ENCODE measurements at places on chromosomes 4 and X.
A peak's percentile ranks its signal among the peaks of the same experiment; 100 is the strongest.

GRCh38 chrX:24215272-24215671 lies 65.7 kb downstream of the ZFX start:
- no peak for DNase-seq

DNA sequence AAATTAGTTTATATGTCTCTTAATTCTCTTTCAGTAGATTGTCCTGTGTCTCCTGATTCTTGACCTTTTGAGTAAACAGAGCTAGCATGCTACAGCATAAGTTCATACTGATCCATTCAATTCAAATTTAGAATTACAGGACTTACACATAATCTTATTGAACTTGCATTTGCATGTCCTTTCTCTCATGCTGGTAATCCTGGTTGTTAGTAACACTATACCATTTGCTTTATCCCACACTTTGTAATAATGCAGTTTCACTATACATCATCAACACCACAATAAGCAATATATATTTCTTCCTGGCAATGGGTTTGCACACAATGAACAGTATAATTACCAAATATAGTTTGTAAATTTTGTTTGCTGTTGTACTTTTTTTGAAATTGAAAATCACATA lies 937.2 kb upstream of the GRID2 start:
- no peak for DNase-seq

DNA sequence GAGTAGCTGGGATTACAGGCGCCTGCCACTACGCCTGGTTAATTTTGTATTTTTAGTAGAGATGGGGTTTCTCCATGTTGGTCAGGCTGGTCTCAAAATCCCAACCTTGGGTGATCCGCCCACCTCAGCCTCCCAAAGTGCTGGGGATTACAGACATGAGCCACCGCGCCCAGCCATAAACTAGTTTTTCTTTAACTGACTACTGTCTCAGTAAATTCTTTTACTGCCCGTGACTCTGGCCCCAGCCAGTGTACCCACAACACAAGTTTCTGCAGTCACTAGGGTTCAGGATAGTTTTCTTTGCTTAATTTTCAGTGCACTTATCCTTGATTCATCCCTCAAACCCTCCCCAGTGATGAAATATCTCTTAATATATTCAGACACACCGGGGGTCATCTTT lies 8.3 kb downstream of the SHROOM2 start:
- DNase-seq = no peak

DNA sequence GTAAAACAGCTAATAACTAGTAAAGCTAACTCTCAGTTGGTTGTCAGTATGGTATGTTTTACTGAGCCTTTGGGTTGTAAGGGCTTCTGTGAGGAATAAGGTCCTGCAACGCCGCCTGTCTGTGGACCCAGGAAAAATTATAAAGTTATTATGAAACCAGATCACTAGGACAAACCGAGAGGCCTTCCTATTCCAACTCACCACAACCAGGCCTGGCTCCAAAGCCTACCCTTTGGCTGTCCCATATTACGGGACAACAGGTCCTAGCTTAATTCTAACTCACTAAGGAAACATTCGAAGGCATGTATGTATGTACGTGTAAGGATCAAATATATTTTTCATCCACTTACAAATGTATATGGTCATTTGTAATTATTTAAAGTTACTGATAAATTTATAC lies 1.4 kb downstream of the ANKRD17 start:
- peak; percentile 89 for DNase-seq

DNA sequence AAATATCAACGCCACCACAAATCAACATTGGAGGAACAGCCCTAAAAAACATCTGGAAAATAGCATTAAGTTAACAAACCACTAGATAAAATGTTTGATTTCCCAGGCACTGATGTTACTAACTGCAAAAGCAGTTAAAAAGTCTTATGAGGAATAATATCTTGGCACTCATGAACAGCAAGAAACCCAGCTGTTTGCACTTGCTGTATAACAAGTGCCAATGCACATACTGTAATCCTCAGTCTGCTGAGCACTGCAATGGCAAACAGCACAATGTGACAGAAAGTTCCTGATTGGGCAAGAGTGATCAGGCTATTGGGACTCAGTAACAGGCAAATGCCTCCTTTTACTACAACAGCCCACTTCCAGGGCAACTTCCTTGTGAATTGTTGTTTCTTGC lies 20.8 kb upstream of the SEC24B start:
- no peak for DNase-seq

GRCh38 chr4:176217510-176217909 lies 22.1 kb upstream of the SPATA4 start:
- no peak for DNase-seq

- DNase-seq = no peak
These were observed 9.2 kb downstream of the CMC4 start for GRCh38 chrX:155061760-155062159.

- no peak for DNase-seq
These were observed 11.4 kb downstream of the TMEM165 start for GRCh38 chr4:55407119-55407518.

GRCh38 chrX:81728622-81729021 lies 526.7 kb downstream of the SH3BGRL start:
- DNase-seq = no peak

DNA sequence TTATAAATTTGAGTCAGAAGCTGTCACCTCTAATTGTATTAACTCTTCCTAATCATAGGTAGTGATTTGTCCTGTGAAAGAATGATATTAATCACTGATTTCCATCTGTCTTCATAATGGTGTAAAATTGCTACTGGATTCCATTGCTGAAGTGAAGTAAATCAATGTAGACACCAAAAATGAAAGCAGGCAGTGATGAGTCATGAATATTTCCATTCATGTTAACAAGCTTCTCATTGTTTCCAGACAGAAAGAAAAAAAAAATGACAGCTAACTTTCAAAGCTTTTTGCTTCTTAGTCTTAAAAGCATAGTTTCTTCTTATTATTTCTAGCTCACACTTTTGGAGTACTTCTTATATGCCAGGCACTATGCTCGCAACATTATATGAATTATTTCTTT lies 21.5 kb downstream of the FAM114A1 start:
- DNase-seq = peak; percentile 68

DNA sequence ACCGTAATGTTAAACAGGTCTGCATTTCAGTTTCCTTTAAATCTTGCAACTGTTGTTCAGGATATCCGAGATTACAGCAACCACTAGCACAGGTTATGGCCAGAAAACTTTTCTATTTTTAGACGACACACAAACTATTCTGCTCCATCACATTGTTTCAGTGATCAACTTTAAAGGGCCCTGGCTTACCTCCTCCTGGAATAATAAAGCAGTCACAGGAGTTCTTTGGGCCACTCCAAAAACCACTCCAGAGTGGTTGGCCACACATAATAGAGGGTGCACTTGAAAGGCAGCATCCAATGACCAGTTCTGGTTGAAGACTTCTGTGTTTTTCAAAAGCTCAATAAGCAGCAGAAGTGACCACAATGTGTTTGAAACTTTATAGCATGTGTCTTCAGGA lies 118.9 kb downstream of the RAB28 start:
- no peak for DNase-seq

- DNase-seq = no peak
These were observed 319.5 kb downstream of the KCNIP4 start for GRCh38 chr4:21628916-21629610.

DNA sequence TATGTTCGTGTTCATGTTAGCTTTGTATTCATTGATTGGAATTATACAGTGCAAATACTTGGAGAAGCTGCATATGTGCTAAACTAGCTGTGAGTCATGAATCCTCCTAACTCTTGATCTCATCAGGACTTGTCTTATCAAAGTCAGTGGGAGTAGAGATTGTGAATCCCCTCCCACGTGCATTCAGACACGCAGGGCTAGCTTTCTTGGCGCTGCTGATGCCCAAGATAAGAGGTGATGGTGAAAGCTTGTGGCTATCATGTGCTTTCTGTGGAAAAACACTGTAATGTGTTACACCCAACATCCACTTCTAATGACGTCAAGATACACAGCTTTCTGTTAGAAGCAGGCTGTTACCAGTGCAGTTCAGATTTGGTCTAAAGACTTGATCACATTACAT lies 348.7 kb upstream of the HAND2 start:
- no peak for DNase-seq

- no peak for DNase-seq
These were observed 119.0 kb upstream of the UGT8 start for GRCh38 chr4:114479595-114479994.

Measured in PC-3 (cell line).